ENCODE measurements at places on chromosomes 1 and 21.

DNA sequence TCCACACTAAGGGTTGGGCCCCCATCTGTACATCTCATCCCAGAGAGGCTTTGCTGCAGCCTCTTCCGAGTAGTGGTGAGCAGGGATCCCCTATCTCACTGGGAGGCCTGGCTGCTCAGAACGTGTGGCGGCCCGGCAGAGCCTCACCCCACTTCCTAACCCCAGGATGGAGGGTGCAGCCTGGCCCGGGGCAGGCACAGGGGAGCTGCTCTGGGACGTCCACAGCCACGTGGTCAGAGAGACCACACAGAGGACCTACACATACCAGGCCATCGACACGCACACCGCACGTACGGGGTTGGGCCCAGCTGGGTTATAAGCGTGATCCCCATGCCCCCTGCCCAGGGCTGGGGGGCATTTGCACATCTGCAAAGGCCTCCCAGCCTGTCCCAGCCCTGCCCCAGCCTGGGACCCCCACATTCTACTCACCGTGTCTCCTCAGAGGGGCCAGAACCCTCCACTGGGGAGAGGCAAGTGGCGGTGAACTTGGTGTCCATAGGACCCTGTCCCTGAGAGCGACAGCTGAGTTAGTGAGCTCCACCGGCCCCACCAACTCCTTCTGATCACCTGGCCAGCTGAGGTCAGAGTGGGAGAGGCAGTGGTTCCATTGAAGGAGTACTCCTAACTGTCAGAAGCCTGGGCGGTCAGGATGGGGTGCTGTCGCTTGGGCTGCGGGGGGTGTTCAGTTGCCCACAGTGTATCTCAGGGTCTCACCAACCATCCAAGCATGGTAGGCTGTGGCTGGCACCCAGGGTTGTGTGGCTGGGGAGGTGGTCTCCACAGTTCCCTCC lies 41.2 kb downstream of the TRIM11 start:
- DNase-seq: no peak

DNA sequence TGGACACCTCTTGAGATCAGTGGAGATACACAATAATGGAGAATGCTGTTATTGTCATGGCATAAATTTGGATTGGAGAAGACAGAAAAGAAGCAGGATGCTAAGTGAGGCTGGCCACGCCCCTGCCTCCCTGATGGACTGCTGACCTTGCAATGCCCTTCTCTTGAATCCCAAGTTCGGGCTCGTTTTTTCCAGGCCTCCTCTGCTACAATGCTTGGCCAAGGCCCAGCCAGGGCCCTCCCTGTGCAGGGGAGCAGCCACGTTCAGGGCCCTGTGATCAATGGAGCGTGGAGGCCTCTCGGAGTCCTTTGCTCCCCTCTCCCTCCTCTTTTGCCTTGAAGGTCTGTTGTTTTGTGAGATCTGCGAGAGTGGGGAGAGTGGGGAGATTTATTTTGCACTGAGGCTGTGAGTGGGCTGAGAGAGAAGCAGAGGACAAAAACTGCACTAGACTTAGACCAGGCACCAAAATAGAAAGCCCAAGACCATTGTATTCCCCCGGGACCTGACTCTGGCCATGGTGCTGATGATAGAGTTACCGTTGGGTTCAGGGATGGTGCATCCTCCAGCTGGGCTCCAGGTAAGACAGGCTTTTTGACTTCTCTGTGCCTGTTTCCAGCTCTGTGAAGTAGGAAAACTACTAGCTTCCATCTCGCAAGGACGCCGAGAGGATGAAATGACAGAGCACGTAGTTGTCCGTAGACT lies 268.6 kb downstream of the KAZN start:
- no peak for DNase-seq

DNA sequence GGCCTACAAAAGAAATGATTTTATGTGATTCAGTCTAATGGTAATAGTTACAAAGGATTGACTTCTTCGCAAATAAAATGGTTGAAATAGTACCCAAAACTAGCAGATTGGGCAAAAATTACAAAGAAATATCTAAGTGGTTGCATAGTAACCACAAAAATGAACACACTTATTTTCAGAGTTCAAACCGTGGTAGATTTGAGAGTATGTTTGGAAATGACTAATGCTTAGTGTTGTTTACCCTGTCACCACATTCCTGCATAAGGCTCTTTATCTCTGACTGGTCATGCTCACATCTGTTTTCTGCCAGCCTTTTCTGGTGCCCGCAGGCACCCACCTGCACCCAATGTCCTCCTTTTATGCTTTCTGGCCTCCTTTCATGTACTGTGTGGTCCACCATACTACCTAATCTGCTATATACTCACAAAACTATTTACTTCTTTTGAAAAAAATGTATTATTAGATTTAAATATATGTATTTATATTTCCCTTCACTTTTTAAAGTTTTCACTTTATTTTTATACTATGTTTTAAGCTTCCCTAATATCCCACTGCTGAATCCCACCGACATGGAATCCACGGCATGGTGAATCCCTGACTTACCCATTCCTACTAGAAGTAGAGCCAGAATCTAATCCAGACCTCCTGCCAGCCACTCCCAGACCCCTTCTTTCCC lies 30.3 kb downstream of the PTPRC start:
- DNase-seq: no peak

- DNase-seq: no peak
Observed at GRCh38 chr1:199859491-199859933, 168.0 kb upstream of the NR5A2 start.

DNA sequence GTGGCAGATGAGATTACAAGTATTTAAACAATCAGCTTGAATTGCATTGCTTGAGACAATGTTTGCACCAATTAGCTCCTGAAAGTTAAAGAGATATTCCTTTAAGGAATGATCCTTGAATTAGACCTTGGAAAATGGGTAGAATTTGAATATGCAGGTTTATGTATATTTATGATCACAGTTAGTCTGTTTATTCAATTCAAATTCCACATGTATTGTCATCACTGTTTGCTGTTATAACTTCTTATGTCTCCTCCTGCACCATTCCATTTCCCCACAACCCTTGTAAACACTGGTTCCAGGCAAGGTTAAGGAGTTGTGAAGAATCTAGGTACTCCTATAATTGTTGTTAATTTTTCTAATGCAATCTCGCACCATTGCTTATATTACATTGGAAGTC lies 518.2 kb upstream of the PBX1 start:
- no peak for DNase-seq

DNA sequence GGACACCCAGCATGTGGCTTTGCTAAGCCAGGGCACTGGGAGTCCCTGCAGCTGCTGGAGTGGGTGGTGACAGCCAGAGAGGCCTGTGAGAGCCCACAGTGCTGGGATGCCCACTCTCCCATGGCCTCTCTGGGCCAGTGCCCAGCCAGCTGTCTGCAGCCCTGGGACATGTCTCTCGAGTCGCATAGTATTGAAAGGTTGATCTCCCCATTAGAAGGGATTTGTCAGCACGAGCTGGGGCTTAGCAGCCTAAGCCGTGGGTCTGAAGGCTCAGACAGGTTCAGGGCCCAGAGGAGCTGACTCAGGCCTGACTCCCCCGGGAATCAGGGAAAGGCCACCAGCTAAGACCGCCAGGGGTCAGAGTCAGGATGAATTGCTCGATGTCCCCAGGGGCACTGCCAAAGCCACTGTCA lies 53.5 kb downstream of the FOXD2 start:
- DNase-seq: no peak

GRCh38 chr1:21736876-21737275 lies 46.1 kb downstream of the USP48 start:
- DNase-seq: no peak

GRCh38 chr21:32278103-32278502 lies 746 bp downstream of the MIS18A start:
- no peak for DNase-seq

DNA sequence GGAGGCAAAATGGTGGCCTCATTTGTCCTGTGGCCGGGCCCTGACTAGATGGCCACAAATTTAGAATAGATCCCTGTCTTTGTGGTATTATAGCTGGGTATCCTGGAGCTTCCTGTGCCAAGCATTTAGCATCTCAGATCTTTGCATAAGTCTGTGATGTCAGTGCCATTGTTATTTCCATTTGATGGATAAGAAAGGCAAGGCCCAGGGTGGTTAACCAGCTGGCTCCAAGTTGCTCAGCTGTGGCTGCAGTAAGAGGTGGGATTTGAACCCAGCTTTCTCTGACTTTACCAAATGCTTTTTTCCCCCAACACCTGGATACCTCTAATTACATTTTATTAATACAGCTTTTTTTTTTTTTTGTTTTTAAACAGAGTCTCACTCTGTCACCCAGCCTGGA lies 11.7 kb upstream of the TNFRSF8 start:
- no peak for DNase-seq

DNA sequence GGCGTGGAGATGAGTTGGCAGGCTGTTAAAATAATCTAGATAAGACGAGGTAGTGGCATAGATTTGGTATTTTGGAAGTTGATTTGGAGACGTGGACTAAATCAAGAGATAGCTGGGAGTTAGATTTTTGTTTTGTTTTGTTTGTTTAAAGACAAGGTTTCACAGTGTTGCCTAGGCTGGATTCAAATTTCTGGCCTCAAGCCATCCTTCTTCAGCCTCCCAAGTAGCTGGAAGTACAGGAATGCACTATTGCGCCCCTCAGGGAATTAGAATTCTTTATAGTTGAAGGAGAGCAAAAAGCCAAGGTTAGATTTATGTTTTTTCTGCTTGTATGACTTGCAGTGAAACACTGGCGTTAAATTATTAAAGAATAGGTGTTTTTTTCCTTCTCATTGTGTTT lies 22.3 kb upstream of the SNRPE start:
- no peak for DNase-seq

GRCh38 chr1:10121688-10122087 lies 88.7 kb upstream of the KIF1B start:
- no peak for DNase-seq

- no peak for DNase-seq
Observed at GRCh38 chr1:4172644-4173599, 272.9 kb upstream of the C1orf174 start.

DNA sequence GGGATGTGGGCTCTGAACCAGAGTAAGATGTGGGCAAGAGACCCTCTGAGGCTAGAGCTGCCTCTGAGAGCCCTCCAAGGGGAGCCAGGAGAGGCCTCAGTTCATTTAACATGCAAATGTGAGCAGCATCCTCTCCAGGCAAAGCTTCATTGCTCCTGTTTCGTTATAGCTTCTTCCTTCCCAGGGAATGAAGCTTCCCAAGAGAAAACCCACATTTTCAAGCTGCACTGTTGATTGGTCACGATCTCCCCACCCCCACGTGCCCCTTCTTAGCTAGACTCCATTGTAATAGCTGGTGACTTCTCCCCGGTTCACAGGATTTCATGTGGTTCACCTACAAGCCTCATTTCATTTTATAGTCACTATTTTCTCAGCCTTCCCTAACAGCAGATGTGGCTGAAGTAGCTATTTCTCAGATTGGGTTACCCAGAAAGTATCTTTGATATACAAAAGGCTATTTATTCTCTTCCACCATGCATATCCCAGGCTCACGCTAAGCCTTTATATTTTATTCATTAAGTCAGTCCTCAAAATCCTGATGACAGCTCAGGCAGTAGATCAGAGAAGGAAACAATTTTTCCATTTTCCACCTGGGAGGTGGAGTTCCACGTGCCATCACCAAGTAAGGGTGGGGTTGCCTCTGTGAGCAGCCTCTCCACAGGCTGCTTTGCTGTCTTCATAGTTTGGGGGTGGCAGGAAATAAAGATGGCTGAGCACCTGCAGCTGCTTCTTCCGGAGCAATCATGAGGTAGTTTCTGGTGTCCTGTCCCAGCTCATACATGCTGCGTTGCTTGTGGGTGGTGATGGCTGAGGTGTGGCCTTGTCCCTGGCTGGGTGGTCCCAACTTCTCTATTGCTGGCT lies 178.3 kb upstream of the RAB4A start:
- DNase-seq: no peak

DNA sequence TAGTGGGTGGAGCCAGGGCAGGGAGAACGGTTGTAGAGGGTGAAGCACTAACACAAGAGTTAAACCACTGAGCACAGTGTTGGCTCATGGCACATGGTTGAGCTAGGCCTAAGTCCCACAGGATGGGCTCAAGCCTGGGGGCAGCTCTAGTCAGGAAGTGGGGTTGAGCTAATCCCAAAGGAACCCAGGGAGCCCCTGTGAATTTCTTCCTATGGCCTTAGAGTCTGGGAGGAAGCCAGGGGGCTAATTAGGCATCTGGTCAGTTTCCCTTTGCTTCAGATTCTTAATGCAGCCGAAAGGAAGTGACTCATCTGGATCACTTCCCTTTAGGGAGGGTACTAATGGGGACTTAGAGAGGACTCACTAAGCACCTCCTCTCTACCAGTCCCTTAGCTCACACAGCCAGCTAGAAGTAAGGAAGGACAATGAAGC lies 10.1 kb downstream of the CFAP45 start:
- no peak for DNase-seq

DNA sequence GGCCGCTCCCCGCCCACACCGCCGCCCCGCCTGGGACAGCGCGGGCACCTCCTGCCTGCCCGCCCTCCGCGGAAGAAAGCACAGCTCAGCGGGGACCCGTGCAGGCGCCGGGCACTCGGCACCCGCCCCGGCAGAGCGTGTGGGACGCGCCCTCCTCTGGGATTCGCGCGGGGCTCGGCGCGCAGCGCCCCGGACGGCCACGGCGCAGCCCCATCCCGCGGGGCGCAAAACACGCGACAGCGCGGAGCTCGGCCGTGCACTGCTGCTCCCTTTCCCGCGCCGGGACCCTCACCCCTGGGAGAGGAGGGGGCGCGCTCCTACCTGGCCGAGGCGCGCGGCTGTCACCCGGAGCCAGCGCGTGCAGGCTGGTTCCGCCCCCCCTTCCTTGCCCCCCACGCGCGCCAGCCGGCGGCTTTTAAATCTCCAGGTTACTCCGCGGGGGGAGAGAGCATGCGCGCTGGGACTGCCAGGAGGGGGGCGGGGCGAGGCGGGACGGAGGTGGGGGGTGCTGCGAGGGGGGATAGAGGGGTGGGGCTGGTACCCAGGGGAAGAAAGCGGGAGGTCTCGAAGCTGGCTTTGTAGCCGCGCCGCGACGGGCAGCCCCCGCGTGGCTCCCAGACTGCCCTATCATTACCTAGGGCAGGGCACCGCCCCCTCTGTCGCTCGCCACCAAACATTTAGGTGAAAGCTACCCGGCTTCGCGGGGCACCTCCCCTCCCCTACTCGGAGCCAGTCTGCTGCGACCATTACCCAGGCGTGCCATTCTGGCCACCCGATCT lies at the start of gene SLC45A3:
Gene SLC45A3 (minus strand): TSS at position 437 of the 779 bp plus-strand sequence. CDS start 15,853 bp downstream, outside the sequence.
- peak; percentile 78 for DNase-seq

DNA sequence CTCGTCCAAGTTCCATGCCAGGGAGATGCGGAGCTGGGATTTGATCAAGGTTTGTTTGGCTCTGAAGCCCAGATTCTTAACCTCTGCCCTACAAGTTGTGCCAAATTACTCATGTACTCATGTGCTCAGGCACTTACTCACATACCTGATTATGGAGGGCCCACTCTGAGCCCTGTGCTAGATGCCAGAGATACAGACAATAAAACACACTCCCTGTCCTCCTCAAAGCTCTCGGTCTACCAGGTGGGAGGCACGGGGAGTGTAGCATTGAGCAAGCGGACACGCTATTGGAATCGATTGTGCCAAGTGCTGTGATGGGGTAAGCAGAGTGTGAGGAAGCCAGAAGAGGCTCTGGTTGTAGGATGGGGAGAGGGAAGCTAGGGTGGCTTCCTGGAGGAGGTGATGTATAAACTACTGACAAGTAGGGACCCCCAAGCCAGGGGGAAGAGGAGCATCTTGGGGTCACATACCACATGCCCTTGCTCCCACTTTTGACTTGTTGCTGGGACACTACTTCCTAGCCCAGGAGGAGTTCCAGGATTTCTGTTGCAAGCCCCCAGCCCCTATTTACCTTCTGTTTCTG lies 49.8 kb upstream of the IFNLR1 start:
- DNase-seq: no peak

- no peak for DNase-seq
Observed at GRCh38 chr1:203273869-203274602, 31.3 kb upstream of the BTG2 start.

All from HAP-1 (cell line).